ENCODE measurements at places on chromosomes 13 and 19. TPM values are rescaled to one million over a fixed set of nuclear protein-coding genes. Genes with fewer than 3 reads are reported as not detected.

Gene OR10H2
- not detected for total RNA-seq

Gene LILRB1
- not detected for total RNA-seq

Gene ZNF878
- total RNA-seq: not detected

Gene TEX29
- not detected for total RNA-seq

Gene FOSB
- 0.65 TPM for total RNA-seq

Gene FAM83E
- total RNA-seq: not detected

Gene ATP1A3
- not detected for total RNA-seq

Gene NPHS1
- total RNA-seq: not detected

Gene VSIG10L
- total RNA-seq: 0.19 TPM

Gene KLK12
- not detected for total RNA-seq

Gene AMER2
- not detected for total RNA-seq

Gene PSG1
- total RNA-seq: 0.48 TPM

Gene RHPN2
- total RNA-seq: 2.0 TPM

Gene RASAL3
- total RNA-seq: 38.5 TPM

Gene NOVA2
- 11.1 TPM for total RNA-seq

Gene PLPP2
- total RNA-seq: 38.2 TPM

Gene FGF14
- total RNA-seq: not detected

Gene SPIB
- total RNA-seq: not detected

Gene CCDC169
- 4.5 TPM for total RNA-seq

Gene RFPL4A
- 2.3 TPM for total RNA-seq

Gene ARHGAP45
- 13.1 TPM for total RNA-seq

Gene TNFRSF19
- total RNA-seq: under 0.01 TPM

Gene KLK14
- total RNA-seq: not detected

Gene PSG7
- total RNA-seq: not detected

Gene MYH14
- total RNA-seq: not detected

Gene MISP3
- 0.33 TPM for total RNA-seq

Gene SIGLEC10
- not detected for total RNA-seq

Gene ZNF433
- 1.8 TPM for total RNA-seq

Gene SBSN
- not detected for total RNA-seq

Gene CEACAM16
- total RNA-seq: not detected

Gene CEACAM20
- 0.33 TPM for total RNA-seq

Gene IRF2BP1
- 33.6 TPM for total RNA-seq

Gene GPR18
- not detected for total RNA-seq

Gene KLK4
- total RNA-seq: not detected

Gene ZNF17
- total RNA-seq: 11.4 TPM

Gene VAV1
- total RNA-seq: not detected

Gene KIR2DL1
- not detected for total RNA-seq

Gene SIGLEC6
- total RNA-seq: not detected

Gene TEKTIP1
- total RNA-seq: not detected

Gene ZNF345
- total RNA-seq: 3.3 TPM
